Activated CD4-positive, alpha-beta T cell treated with anti-CD3 and anti-CD28 coated beads, Interleukin-2, Interleukin-6, amounts not matched to agents 100 ng/mL and 50 ng/mL, durations not matched to agents 16 hours and 8 hours (primary cell): ENCODE measurements at places on chromosomes 2 and 18.

DNA sequence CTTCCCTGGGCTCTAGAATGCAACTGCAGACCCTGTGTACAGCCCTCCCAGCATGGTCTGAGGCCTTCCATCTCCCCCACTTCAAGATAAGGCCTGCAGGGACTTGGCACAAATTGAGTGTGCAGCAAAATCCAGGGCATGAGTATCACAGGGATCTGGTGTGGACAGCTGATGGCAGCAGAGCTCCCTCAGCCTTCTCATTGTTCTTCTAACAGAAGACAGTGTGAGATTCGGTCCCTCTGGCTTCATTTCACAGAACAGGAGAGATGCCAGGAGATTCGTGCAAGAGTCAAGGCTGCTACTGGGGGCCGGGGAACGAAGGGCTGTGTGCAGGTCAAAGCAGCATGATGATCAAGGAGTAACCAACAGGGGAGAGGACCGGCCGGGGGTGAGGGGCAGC is 85.8 kb downstream of the UXS1 start:
- DNase-seq: no peak

- no peak for DNase-seq
Measured at GRCh38 chr18:25350489-25351251, 1.3 kb downstream of the ZNF521 start.

GRCh38 chr18:47968006-47968676 is 37.7 kb upstream of the SMAD2 start:
- DNase-seq: no peak

- no peak for DNase-seq
Measured at GRCh38 chr2:146438246-146438645, 1406.6 kb upstream of the ACVR2A start.

DNA sequence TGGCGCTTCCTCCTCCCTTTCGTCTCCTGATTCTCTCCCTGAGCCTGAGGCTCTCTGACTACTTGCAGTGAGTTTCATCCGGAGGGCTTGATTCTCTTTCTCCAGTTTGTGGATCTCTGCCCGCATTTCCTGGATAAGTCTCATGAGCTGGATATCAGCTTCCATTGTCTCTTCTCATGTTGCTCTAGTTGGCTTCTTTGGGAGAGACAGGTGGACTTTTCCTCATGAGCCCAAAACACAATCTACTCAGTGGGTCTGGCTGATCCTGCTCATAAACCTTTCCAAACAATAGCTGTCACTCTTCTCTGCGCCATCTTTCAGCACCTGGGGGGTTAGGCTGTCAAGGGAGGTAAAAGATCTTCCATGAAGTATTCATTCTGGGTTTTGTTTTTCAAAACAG is at the start of gene CCDC195:
Gene CCDC195 (minus strand): TSS at position 165 of the 400 bp plus-strand sequence. CDS start 0 bp downstream, at position 165.
- no peak for DNase-seq
